ENCODE measurements at places on chromosomes 6 and 20.
A peak's percentile ranks its signal among the peaks of the same experiment; 100 is the strongest.

- DNase-seq, result no peak
Observed at GRCh38 chr6:165725201-165725600, 62.2 kb upstream of the PDE10A start.

DNA sequence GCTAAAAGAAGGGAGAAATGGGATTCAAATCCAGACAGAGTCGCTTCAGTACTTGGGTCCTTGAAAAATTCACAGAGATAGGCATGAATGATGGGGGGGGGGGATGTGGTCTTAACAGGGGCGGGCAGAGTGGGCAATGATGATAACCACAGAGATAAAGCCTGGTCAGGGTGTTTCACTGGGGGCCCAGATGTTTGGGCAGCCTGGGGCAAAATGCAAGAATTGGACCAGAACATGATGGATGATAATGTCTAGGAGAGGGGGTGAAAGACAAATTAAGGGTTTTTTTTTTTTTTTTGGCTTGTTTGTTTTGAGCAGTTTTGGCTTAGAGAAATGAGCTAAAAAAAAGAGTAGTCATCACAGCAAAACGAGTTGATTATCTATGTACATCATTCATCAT, 57.4 kb downstream of the LAMP5 start:
- DNase-seq, result no peak

DNA sequence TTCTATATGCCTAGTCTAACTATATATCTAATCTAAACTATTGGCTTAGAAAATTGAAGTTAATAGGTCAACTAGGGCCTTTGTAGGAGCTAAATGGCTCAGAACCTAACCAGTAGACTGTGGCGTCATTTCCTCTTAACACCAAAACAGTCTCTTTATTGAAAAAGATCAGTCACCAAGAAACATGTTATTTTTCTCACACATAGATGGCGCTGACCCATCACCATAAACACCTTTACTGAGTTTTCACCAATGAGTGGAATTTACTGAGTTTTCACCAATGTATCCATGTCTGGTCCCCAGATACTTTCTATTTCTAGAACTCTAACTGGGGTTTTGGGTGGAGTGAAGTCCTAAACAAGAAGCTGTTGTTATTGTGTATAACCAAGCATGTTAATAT, 636.0 kb downstream of the BCKDHB start:
- DNase-seq, result no peak

DNA sequence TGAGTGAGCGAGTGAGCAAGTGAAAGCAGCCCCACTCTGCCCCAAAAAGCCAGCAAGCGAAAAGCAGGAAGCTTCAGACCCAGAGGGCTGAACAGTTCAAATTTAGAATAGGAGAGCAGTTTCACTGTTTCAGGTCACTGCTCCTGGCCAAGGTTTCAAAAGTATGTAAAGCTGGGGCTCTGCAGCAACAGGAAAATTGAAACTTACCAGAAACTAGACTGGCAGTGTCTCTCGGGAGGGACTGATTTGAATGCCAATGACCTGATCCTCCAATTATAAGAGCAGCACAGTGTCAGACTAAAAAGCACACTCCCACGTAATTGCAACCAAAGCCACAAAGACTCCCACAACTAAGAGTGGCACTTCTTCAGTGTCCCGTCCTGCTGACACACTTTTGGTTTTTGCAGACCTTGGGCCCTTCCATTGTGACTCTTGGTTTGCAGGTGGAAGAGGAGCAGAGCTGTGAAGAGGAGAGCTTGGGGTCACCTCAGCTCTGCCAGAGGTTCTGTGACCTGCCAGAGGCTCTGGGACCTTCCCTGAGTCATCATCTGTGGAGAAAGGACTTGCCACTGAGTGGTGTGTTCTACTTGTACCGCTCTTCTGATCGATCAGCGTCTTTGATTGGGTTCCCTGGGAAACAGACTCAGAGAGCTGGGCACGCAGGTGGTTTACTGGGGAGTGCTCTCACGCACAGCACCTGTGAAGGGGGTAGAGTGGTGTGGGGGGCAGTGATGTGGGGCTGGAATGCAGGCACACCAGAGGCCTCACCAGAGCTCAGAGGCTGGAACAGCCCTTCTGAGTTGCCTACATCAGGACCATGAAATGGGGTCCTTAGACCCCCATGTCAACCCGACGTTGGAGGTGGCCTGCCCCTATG, 52.7 kb upstream of the PTGIS start:
- no peak for DNase-seq

DNA sequence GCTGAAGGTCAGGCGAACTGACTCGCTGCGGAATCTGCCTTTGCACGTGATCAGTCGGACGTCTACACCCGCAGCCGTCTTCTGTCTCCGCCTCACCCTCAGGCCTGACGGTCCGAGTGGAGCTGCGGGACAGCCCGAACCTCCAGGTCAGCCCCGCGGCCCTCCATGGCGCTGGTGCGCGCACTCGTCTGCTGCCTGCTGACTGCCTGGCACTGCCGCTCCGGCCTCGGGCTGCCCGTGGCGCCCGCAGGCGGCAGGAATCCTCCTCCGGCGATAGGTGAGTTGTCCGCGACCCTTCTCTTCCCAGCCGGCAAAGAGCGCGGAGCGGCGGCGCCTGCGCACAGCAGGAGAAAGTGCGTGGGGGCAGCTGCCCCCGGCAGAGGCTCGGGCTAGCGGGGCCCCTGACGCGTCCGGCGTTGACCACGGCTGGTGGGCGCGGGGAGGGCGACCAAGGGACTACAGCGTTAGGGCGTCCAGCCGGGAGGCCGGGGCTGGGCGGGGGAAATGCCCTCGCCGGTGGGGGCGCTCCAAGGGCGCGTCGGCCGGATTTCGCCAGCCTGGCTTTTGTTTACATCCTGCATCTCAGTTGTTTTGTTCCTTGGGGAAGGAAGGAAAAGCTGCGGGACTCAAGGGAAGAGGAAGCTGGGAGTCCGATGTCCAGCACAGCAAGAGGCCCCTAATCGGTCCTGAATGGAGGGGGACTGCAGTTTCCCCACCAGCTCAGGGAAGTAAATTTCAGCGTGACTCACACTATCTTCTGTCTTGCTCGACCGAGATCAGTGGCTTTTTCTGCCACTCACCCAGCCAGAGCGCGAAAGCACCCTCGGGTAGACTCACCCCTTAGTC, at the start of gene SMPDL3A:
SMPDL3A (plus strand) TSS at position 77 of the 846 bp plus-strand sequence; CDS start at position 166, 89 bp downstream.
- peak; percentile 70 for DNase-seq

- DNase-seq, result no peak
Observed at GRCh38 chr20:45257161-45257560, 2.8 kb upstream of the SLPI start.

DNA sequence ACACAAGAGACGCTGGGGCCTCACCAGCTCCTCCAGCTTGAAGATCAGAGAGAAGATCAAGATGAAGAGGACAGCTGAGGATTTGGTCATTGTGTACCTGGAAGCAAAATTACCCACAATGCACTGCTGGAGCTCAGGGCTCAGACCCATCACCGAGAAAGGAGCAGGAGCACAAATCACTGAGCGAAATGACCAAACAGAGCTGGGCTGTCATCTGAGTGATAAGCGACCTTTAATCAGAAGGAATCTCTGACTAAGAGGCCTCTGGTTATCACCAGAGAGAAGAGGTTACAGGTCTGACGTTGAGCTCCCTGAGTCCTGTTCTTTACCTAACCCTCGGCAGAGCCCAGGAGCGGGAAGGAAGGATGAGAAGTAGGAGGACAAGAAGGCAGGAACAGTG, 47.5 kb upstream of the CDH22 start:
- DNase-seq, result no peak

GRCh38 chr6:75791881-75792280, 42.8 kb downstream of the MYO6 start:
- no peak for DNase-seq

- DNase-seq, result no peak
Observed at GRCh38 chr6:13152764-13153163, 175.6 kb downstream of the TBC1D7 start.

- peak; percentile 29 for DNase-seq
Observed at GRCh38 chr6:117976030-117976651, 69.1 kb downstream of the SLC35F1 start.

DNA sequence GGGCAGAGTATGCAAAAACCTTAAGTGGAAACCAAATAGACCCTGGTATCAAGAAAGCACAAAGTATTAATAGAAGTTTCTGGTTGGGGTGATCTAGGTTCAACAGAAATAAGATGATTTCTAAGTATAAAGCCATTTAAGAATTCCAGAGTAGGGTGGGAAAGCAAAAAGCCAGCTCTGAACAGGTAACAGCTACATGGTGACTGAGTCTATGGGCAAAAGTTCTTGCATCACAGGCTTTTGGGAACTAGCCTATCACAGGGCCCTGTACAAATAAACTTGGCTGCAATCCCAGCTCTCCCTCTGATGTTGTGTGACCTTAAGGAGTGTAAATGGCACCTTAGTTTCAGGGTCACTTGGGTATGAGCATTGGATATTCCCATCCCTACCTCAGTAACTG, 5.5 kb downstream of the TCF19 start:
- no peak for DNase-seq

GRCh38 chr20:13295637-13296036, 74.6 kb downstream of the ISM1 start:
- no peak for DNase-seq

GRCh38 chr20:60553095-60553494, 594.9 kb downstream of the CDH26 start:
- DNase-seq, result no peak

DNA sequence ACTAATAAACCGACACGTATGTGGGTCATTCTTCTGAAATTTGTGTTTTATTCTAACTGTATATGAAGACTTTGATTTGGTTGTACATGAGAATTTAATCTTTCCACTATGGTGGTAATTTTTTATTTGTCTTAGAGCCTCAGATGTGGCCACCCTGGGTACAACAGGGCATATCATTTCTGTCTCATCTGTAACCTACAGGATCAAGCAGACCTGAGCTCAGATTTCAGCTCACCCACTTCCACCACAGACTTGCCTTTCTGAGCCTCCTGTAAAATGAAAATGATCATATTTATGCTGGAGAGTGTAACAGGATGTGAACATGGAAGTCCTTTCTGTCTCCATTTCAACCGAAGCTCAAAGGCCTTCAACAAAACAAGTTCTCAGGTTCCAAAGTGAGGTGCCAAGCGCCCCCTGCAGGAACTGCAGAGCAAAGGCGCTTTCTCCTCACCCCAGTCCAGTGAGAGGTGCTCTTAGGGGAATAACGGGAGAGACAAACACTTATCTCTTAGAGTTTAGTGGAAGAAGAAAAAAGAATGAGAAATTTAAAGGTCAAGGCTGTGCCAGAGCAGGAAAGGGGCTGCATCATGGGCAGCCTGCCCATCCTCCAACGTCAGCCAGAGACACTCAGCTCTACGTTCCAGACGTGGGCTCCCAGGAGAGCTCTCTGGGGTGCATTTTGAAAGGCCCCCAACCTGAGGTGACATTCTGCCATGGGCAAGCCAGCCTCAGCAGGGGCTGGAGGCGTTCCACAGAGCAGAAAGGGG, 23.0 kb upstream of the CD24 start:
- DNase-seq, result peak; percentile 73

DNA sequence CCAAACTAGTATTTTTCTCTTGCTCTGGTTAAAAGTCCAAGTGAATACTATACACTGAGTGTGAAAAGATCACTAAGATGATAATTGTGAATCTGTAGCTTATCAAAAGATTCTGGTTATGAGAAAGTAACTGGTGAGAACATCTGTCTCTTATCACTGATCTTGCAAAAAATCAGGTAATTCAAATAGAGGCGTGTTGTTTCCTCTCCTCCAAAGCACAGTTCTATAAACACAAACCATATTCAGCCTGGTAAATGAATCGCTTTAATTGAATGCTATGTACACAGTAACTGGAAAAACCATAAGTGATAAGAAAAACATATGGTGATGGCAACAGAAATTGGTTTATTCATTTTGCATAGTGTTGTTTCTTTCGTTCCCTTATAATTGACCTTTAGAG, 161.0 kb downstream of the RALGAPA2 start:
- no peak for DNase-seq

GRCh38 chr6:135627092-135627715, 129.7 kb upstream of the AHI1 start:
- DNase-seq, result no peak

- no peak for DNase-seq
Observed at GRCh38 chr20:37042986-37043972, 52.5 kb downstream of the RBL1 start.

DNA sequence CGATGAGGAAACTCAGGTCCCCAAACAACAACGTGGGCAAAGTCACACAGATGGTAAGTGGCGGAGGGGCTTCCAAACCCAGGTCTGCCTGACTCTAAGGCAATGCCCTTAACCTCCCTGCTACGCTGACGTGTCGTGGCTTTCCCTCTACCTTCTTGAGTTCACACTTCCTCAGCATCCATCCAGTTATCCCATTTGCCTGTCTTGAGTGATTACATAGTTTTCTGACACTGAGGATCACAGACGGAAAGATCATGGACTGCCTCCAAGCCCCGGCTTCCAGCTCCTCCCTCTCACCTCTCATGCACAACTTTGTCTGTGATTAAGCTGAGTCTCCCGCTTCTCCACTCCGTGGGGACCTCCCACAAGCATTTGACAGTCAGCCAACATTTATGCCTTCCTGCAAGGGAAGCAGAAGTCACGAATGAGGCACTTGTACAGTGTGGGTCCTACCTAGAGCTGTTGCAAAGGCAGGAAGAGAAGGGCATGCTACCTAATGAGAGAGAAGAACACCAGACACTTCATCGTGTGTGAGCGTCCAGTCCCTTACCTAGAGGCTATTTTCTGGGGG, 33.8 kb downstream of the TBC1D7 start:
- DNase-seq, result no peak

DNA sequence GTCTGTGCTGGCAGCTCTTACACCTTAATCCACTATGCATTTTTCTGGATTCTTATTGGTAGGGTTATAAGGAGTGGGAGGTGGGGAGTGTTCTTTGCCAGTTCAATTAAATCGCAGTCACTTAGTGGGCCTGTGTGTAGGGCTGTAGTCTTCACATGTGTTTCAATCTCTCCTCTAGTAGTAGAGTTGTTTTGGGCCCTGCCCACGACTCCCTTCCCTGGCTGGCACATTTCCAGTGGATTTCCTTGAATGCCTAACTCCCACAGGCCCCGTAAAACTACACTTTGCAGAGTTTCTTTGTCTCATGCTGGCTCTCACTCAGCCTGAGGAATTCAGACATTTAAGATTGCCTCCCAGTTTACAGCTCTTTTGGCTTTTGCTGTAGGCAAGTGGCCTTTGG, 414.0 kb upstream of the OPRM1 start:
- DNase-seq, result no peak

GRCh38 chr6:167972193-167972592, 25.3 kb upstream of the KIF25 start:
- no peak for DNase-seq

DNA sequence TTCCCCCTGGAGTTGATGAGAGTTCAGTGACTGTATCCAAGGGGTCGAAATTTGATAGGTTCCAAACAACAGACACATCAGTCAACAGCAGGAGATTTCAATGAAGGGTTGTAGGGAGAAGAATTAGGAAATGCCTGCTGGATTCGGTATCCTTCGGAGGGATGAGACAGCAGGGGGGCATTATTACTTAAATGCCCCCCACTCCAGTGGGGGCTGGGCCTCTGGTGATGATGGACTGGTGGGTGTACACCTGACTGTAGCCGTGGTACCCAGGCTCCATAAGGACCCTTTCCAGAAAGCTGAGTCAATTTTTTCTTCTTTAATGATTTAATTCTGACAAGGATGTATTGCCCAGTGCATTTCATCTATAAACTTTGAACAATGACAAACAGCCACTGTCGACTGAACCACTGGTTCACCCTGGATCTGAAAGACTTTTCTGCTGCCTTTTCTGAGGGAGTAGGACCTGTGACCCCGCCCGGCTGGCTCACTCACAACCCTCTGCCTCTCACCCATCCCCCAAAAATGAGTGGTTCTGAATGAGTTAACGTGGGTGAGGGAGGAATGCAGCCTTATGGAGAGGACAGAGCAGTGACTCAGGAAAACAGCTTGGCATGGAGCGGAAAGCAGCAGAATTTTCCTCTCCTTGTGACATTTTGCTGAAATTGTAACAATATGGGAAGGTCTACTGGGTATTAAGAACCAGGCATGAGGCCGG, 41.0 kb downstream of the ZMYND8 start:
- DNase-seq, result no peak

- peak; percentile 28 for DNase-seq
Observed at GRCh38 chr20:38649275-38649891, 47.8 kb downstream of the ARHGAP40 start.
